ENCODE measurements at places on chromosomes 6 and 20.

DNA sequence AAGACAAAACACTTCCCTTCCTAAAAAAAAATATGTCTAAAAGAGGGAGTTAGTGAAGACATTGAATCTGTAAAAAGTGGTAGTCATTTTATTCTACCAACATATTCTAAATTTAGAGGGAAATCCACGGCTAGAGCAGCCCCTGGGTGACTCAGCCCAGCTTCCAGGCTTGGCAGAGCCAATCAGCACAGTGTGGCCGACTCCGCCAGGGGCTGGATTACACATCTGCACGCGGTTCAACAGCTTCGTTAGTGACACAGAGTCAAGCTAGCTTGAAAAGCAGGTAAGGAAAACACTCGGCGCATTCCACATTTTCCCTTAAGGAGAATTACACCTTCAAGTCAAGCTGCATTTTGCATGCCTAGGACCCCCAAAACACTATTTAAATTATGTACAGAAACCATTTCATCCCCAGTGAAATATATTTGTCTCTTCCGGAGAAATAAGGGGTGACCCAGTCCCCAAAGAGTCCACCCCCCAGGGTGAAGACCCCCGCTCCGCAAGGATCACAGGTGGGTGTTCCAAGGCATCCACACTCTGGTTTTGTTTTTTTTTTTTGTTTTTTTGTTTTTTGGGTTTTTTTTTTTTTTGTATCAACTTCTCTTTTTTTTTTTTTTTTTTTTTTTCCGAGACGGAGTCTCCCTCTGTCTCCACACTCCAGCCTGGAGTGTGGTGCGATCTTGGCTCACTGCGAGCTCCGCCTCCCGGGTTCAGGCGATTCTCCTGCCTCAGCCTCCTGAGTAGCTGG, 58.4 kb upstream of the ARID1B start:
- no peak for DNase-seq

- DNase-seq = no peak
Observed at GRCh38 chr20:48158014-48158413, 372.7 kb upstream of the SULF2 start.

DNA sequence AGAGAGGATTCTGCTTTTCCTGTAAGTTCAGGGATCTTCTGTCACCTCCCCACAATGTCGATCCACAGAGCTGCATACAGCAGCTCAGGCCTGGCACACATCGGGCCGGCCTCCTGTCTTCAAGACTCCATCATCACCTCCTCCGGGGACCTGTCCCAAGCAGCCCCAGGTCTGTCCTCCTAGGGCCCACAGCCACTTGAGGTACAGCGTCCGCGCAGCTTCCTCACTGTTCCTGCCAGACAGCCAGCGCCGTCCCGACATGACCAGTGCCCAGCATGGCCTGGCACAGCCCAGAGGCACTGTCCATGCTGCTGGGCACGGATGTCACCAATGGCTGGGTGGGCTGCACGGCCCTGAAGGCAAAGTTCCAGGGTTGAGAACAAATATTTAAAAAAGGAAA, 101.6 kb downstream of the DLL1 start:
- DNase-seq = no peak

DNA sequence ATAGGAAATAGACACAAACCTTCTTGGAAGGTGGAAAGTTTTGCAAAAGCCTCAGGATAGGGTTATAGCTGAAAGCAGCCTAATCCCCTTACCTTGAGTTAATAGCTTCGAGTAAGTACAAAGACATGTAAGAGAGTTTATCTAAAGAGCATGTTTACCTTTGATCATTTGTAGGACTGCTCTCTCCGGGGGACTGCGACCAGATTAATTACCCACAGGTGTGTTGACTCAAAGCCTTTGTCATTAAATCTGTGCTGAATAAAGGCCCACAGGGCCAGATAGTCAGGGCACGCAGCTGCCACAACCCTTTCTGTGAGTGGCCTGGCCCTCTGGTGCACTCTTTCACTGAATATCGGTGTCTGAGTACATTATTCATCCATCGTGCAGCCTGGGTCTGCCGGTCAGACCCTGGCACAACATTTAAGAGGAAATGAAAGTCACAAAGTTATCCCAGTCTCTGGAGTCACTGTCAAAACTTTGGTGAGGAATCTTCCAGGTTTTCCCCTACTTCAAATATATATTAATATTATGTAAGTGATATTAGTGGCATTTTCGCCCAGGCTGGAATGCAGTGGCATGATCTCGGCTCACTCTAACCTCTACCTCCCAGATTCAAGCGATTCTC, 5.4 kb upstream of the MICA start:
- no peak for DNase-seq

DNA sequence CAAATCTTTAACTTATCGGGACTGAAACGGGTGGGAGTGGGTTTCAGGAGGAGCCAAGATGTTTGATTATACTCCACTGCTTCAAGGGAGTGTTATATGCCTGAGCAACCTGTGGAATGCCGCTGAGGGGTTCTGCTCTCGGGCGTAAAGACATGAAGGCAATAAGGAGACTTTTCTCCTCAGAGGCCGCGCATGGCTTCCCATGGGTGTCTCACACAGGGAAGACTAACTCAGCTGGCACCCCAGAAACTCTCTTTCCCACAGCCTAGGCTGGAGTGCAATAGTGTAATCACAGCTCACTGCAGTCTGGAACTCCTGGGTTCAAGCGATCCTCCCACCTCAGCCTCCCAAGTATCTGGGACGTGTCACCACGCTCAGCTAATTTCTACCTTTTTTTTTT, 5.1 kb upstream of the C20orf141 start:
- DNase-seq = no peak

DNA sequence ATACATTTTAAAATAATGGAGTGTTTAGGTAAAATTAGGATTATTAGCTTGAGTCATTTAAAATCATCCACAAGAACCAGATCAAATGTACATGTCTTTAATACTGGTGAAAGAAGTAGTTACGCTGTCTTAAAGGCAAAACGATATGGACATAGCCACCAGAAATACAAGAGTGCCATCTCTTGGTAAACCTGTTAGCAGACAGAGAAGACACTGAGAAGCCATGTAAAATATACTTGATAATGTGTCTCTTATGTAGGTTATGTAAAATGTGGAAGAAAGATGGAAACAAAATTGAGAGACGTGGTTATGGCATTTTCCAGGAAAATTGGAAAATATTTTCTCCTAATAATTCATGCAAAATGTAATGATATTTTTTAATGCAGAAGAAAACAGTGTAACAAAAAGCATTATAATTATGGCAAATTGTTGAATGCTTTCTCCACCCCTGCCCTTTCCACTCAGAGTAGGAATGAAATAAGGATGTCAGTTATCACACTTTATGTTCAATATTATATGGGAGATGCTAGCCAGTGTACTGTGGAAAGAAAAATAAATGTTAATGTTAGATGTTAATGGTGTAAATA, 12.2 kb upstream of the SLC17A2 start:
- DNase-seq = peak; percentile 34

DNA sequence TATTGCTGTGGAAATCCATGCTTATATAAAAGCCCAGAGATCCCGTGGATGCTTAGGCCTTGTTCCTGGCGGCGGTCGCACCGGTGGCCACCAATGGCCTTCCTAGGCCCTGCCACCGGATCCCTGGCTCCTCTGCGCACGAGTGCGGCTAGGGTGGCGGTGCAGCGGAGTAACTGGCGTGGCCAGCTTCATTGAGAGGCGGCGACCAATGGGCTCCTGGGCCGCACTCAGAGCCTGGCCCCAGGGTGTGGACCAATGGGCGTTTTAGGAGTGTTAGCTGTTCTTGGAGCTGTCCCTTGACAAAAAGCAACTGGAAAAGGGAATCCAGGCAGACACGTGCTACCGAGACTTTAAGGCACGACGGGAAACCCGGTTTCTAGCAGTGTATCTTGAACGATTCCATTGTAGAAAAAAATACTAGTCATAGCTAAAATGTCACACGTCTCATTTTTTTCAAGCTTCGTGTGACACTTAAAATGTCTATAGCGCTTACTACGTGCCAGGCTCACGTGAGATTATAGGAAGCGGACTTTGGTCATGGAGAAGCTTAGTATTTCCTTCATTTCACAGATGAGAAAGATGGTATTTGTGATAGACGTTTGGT, 1.7 kb downstream of the AMD1 start:
- peak; percentile 75 for DNase-seq

DNA sequence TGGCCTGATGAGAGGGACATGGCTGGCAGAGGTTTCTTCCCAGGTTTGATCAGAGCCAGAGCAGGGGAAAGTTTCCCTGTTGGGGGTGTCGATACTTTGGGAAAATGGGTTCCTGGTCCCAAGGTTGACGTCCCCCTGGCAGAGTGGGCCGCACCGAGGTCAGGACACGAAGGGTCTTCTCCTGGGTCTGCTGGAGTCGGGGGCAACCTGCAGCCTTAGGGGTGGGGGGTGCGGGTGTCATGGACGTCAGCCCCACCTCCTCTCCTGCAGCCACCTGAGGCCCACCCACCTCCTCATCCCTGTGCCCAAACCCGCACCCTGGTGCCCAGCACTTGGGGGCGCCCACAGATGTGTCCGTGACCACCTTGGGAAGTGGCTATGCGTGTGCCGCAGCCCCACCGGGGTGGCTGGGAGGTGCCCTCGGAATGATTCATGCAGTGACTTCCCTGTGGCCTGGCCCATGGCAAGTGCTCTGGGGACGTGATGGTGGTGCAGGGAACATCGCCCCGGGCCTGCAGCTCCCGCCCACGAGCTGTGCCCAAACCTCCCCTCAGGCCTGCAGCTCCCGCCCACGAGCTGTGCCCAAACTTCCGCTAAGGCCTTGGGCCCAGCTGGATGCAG, 64.9 kb downstream of the YTHDF1 start:
- no peak for DNase-seq

Data from inflammatory macrophage treated with lipopolysaccharide for 1 hour (primary cell).